OCI-M1 (cell line): ENCODE measurements at places on chromosomes 4 and X.

- no peak for DNase-seq
Measured at GRCh38 chrX:10235851-10236250, 79.1 kb downstream of the CLCN4 start.

GRCh38 chr4:147782087-147782781, 50.3 kb downstream of the ARHGAP10 start:
- DNase-seq, result no peak

GRCh38 chrX:153380691-153381090, 20.5 kb downstream of the PNMA6E start:
- DNase-seq, result no peak

GRCh38 chrX:41293269-41293668, 40.7 kb upstream of the DDX3X start:
- DNase-seq, result peak; percentile 24

DNA sequence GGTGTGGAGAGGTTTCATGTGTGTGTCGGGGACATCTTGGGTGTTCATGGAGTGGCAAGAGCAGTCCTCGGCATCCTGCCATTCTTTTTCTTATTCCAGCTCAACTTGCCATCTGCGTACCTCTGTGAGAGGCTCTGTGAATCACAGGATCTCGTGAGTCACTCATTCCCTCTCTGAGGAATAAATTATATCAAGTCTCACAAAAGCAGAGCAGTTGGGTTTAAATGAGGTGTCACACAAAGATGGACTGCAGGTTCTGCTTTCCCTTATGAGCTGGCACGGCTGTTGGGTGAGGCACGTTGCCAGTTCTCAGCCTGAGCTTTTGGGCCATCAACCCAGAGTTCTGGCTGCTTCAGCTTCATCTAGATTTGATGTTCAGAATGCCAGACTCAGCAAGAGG, 6.8 kb upstream of the OCIAD2 start:
- no peak for DNase-seq

- no peak for DNase-seq
Measured at GRCh38 chr4:21716531-21716930, 232.0 kb downstream of the KCNIP4 start.

- peak; percentile 1 for DNase-seq
Measured at GRCh38 chrX:96407072-96407471, 277.6 kb upstream of the DIAPH2 start.

GRCh38 chr4:151324124-151324751, 1.2 kb downstream of the SH3D19 start:
- no peak for DNase-seq

DNA sequence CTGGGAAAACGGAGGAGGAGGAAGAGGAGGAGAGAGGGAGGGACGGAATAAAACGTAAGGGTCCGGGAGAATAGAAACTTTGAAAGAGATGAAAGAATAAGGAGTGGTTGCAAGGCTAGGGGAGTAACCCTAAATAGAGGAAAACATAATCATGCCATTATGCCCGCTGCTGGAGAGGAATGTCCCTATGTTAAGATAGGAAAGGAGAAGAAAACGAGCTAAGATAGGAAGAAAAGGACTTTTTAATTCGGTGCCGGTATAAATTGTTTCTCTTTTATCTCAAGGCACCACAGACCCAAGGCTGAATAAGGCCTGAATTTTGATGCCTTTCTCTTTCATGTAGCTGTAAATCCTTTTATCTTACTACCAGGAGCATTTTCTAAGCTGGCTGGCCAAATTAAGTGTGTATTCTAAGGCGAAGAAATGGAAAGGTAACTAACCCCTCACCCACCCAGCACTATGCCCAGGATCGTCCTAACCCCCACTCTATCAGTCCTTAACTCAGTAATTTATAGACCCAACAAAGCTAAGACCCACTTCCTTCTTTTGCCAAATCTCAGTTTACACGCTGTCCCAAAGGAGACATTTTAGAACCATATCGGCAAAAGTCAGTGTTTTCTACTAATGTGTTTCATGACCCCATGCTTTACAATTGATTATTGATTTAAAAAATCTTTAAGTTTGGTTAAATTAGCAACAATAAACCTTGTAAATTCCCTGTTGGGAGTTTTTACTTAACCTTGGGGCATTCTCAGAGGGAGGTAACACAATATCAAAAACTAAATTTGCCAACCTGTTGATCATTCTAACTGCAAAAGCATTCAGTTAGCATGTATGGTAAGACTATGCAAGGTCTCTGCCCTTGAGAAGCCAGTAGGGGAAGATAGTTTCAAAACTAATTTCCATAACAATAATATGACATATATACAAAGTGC, 1.1 kb upstream of the CUL4B start:
- peak; percentile 63 for DNase-seq

GRCh38 chr4:113618205-113618604, 143.3 kb downstream of the CAMK2D start:
- DNase-seq, result no peak

- DNase-seq, result no peak
Measured at GRCh38 chrX:11781133-11781532, 23.1 kb downstream of the MSL3 start.

DNA sequence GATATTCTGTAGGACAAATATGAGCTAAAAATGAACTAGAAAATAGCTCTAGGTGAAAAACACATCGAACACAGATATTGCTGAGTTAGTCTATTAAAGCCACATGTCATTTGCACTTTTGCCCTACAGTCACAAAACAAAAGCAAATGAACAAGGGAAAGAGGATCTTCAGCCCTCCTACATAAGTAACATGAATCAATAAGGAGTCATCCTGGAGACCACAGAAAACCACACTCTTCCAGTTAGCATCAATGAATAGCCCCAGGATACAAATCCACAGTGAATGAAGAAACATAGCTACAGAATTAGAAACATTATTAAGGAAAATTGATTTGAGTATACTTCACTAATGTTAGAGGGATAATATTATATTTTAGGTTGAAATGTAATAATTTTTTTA, 311.4 kb downstream of the MAPK10 start:
- DNase-seq, result peak; percentile 47

GRCh38 chrX:40778861-40779575, 43.7 kb upstream of the MED14 start:
- no peak for DNase-seq

DNA sequence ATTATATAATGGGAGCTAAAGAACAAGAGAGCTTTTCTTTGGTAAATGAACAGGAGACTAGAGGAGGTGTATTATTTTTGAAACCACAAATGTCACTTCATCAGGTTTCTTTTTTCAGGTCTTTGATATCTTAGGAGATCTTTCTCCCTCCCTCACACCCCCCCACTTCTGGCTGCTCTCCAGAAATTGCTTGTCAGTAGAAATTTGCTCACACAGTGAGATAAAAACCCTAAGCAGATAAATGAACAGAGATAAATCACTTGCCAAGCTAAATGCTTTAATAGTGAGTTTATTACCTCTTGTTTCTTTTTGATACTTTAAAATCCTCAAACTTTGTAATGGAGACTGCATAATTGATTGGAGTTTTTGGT, 421.2 kb upstream of the TENM3 start:
- DNase-seq, result no peak
